Panc1 (cell line): ENCODE measurements at places on chromosomes 2 and 18. TPM values are rescaled to one million over a fixed set of nuclear protein-coding genes. Genes with fewer than 3 reads are reported as not detected.

PLGLB2 gene
- total RNA-seq: not detected

KCNF1 gene
- 0.39 TPM for total RNA-seq

VSNL1 gene
- not detected for total RNA-seq

MOGAT1 gene
- not detected for total RNA-seq

KCNJ13 gene
- 1.1 TPM for total RNA-seq

PROC gene
- total RNA-seq: 1.1 TPM

FOXI3 gene
- not detected for total RNA-seq

DES gene
- total RNA-seq: 0.69 TPM

CNTNAP5 gene
- total RNA-seq: not detected

PAX8 gene
- total RNA-seq: 0.15 TPM

LBH gene
- total RNA-seq: 2.2 TPM

LIMS2 gene
- 8.9 TPM for total RNA-seq

IL1F10 gene
- total RNA-seq: not detected

DQX1 gene
- 0.41 TPM for total RNA-seq

PID1 gene
- 2.9 TPM for total RNA-seq

RGPD4 gene
- not detected for total RNA-seq

REG3G gene
- total RNA-seq: not detected

HOXD9 gene
- 0.15 TPM for total RNA-seq

SERPINB10 gene
- total RNA-seq: not detected

PER2 gene
- total RNA-seq: 9.9 TPM

LMAN1 gene
- total RNA-seq: 60.8 TPM

TMEM182 gene
- total RNA-seq: 6.2 TPM

GLB1L gene
- total RNA-seq: 8.1 TPM

CHRND gene
- total RNA-seq: not detected

PRKRA gene
- 59.4 TPM for total RNA-seq

FRZB gene
- total RNA-seq: 0.08 TPM

RESP18 gene
- total RNA-seq: not detected

ALK gene
- not detected for total RNA-seq

FKBP1B gene
- 19.9 TPM for total RNA-seq

TRAPPC12 gene
- total RNA-seq: 78.7 TPM

RNU2-63P gene
- total RNA-seq: 14.0 TPM

GPD2 gene
- 27.5 TPM for total RNA-seq

SLC19A3 gene
- 0.28 TPM for total RNA-seq

DSG1 gene
- not detected for total RNA-seq

MAIP1 gene
- total RNA-seq: 20.9 TPM

AGXT gene
- total RNA-seq: 0.36 TPM

CXCR1 gene
- not detected for total RNA-seq

TANC1 gene
- total RNA-seq: 44.3 TPM

CDH2 gene
- 42.3 TPM for total RNA-seq

ACVR1C gene
- not detected for total RNA-seq

IL37 gene
- total RNA-seq: not detected

ASTL gene
- total RNA-seq: 0.18 TPM

RFX8 gene
- total RNA-seq: not detected

EML6 gene
- total RNA-seq: 6.3 TPM
